Forelimb muscle (tissue), 1 donor: ENCODE measurements at places on chromosomes 6 and 20. TPM values are rescaled to one million over a fixed set of nuclear protein-coding genes. Genes with fewer than 3 reads are reported as not detected.

The SLC22A7 gene
- polyA plus RNA-seq = not detected

- no peak for DNase-seq
Observed at GRCh38 chr6:136189104-136189503, 61.0 kb downstream of the MTFR2 start.

- DNase-seq = no peak
Observed at GRCh38 chr6:11433860-11434259, 103.7 kb upstream of the TMEM170B start.

DNA sequence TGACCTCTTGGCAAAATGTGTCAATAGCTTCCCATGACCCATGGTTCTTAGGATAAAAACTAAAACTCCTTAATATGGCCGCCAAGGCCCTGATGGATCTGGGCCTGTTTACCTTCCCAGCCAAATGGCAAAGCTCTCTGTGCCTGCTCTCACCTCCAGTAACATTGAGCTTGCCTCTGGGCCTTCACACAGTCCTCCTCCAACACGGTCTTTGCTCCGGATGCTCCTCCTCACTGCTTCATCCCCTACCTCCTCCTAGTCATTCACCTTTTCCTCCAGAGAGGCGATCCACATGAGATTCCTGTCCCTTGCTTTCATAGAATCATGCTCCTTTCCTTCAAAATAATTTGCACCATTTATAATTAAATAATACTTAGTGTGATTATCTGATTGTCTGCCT lies 172.3 kb upstream of the AFDN start:
- DNase-seq = no peak

DNA sequence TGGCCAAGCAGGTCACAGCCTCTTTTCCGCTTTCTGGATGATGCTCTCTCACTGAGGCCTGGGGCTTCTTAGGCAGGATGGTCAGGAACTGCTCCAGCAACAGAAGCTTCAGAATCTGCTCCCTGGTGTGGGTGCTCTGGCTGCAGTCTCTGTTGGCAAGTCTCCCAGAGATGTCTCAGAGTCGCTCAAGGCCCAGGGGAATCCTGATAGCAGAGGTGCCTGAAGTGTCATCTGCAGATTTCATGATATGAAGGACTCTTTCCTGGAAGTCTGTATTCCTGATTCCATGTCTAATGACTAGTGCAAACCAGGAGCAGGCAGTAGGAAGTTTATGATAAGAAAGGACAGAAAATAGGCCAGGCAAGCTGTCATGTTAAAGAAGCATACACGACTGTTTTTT lies 20.3 kb downstream of the ZSCAN31 start:
- no peak for DNase-seq

The NINL gene
- 13.8 TPM for polyA plus RNA-seq

The NKX2-4 gene
- not detected for polyA plus RNA-seq

The PRSS16 gene
- polyA plus RNA-seq = 0.27 TPM

DNA sequence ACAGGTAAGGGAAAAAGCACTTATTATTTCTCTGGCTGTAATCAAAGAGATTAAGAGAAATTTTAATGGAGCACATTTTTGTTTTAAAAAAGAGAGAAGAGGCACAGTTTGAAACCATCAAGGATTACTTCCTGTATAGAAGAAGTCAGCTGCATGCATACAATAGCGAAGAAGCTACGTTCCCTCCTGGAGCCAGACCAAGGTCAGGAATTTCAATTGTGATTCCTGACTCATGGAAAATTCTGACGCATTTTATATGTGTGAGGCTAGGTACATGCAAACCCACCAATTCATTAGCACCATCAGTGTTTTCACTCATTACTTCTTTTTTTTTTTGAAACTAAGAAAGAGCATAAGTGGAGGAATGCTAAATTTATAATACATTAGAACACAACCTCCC lies 232.7 kb upstream of the SGK1 start:
- DNase-seq = peak; percentile 17

The ITPR3 gene
- 6.8 TPM for polyA plus RNA-seq

- DNase-seq = no peak
Observed at GRCh38 chr6:156517088-156517487, 260.1 kb upstream of the ARID1B start.

The SPAG4 gene
- polyA plus RNA-seq = 1.9 TPM

DNA sequence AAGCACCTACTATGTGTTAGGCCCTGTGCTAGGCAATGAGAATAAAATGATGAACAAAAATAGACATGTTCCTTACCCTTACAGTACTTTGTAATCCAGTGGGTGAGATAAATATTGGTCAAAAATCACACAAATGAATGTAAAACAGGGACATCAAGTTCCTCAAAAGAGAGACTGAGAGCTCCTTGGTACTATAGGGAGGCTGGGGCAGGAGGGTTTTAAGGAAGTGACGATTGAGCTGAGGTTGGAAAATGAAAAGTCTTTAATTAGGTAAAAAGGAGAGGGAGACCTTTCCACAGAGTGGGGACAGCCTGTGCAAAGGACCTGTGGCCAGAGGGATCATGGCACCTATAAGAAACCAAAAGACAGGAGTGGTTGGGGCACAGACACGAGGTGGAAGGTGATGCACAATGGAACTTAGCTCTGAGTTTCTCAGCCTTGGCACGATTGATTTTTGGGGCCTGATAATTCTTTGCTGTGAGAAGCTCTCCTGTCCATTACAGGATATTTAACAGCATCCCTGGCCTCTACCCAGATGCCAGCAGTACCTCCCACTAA lies 140.3 kb downstream of the CEP57L1 start:
- no peak for DNase-seq

The BPIFB4 gene
- polyA plus RNA-seq = 0.29 TPM

The SIRPD gene
- not detected for polyA plus RNA-seq

The ANKRD66 gene
- polyA plus RNA-seq = 0.39 TPM

DNA sequence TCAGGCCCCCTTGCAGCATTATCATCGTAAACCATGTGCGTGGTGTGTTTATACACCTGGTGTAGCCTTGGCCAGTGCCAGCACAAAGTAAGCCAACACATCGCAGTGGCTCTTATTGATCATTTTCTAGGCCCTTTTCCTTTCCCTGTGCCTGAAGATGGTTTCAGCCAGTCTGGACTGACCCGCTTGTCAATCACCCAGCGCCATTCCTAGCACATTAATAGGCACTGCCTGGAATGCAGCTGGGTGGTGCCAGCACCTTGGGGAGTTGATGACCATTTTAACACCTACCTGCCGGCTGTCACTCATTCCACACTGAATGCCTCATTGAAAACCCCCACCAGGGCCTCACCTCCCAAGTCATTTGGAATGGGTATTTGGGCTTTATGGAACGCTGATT lies 4.9 kb upstream of the UQCC2 start:
- DNase-seq = no peak

- no peak for DNase-seq
Observed at GRCh38 chr20:2799688-2800520, 523 bp downstream of the CPXM1 start.

DNA sequence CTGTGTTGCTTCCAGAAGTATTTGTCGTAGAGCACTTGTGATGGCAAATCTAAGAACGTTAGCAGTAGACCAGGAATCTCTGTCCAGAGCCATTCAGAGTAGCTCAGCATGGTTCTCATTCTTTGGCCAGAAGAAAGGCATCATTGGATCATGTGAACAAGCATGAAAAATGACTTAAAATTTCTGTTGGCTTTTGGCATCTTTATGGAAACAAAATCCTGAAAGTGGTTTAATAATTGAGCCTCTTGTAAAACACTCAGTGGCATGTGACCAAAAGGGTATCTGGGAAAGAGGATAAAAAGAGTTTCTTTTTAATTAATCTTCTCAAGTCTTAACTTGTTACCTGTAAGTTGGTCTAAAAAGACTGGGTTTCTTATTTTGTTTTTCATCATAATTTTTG lies 55.2 kb downstream of the PTPN1 start:
- no peak for DNase-seq

GRCh38 chr6:129382916-129383315 lies 327.1 kb downstream of the ARHGAP18 start:
- no peak for DNase-seq

DNA sequence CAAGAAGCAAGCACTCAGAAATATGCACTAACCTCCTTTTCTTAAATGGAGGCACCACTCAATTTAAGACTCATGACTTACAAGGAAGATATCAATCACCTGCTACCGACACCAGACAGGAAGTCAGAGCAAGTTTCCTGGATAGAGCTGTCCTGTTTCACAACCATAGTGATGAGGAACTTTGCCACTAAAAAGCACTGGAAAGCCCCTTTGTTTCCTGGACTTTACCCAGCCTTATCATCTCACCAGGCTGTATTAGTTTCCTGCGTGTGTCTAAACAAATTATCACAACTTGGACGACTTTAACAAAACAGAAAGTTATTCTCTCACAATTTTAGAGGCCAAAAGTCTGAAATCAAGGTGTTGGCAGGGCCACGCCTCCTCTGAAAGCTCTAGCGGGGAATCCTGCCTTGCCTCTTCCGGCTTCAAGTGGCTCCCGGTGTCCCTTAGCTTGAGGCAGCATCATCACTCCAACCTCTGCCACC lies 253.8 kb upstream of the STXBP5 start:
- no peak for DNase-seq

The PSORS1C1 gene
- polyA plus RNA-seq = 1.7 TPM

GRCh38 chr6:149212206-149212605 lies 105.3 kb upstream of the TAB2 start:
- DNase-seq = no peak

The MDN1 gene
- 24.8 TPM for polyA plus RNA-seq

DNA sequence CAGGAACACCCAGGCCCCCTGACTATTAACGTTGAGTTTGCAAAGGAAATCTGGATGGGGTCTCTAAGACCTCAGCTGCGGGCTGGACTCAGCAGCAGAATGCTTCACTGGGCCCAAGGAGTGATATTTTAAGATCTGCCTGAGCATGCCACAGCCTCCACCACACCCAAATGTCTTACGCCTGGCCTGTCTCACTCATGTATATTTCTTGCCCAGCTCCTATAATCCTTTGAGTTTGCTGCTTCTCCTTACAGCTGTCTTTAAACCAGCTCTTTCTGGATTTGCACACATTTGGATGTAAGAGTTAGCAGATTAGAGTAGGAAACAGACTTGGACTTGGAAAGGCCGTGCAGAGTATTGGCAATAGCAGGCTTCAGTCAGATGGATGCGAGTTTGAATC lies 16.4 kb downstream of the CASS4 start:
- no peak for DNase-seq

The LY6G6F gene
- polyA plus RNA-seq = not detected

- DNase-seq = no peak
Observed at GRCh38 chr20:33812152-33812849, 1.2 kb downstream of the CHMP4B start.

The HLA-DQB2 gene
- polyA plus RNA-seq = 0.32 TPM

DNA sequence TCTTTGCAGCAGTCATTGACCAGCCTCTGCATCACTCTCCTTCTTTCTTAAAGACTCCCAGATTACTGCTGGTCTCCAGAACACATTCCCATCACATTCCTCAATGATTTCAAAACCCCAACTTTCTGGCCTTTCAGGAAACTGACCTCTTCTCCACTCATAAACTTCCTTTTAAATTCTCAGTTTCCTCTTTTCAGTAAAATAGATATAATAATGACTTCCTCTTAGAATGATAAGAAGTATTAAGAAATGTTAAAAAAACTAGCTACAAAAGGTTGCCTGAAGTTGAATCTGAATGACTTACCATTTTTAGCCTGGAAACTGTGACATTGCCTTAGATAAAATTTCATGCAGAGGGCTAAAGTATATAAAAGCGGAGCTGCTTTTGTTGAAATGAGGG lies 239.3 kb downstream of the OGFRL1 start:
- no peak for DNase-seq

The OR2H2 gene
- polyA plus RNA-seq = 0.15 TPM

- DNase-seq = no peak
Observed at GRCh38 chr20:10388597-10388996, 45.4 kb downstream of the MKKS start.

GRCh38 chr6:11770546-11771466 lies 7.8 kb downstream of the ADTRP start:
- DNase-seq = peak; percentile 66

The AGPAT4 gene
- polyA plus RNA-seq = 9.8 TPM
